ENCODE measurements at places on chromosomes 3 and 15.

- H3K36me3 ChIP-seq = no peaks in the 10 kb centered on the region
- H3K27ac ChIP-seq = no peak overlapping the region
- H3K4me3 ChIP-seq = no peak overlapping the region
- H3K4me1 ChIP-seq = no peaks in the 10 kb centered on the region
- no peaks in the 10 kb centered on the region for H3K27me3 ChIP-seq
Measured at GRCh38 chr3:141323936-141324704, 44.2 kb upstream of the ZBTB38 start.

GRCh38 chr15:72722071-72722696, 36.2 kb downstream of the BBS4 start:
- H3K36me3 ChIP-seq = peaks cover 11% of the 10 kb centered on the region
- H3K27ac ChIP-seq = no peak overlapping the region
- no peak overlapping the region for H3K4me3 ChIP-seq
- H3K27me3 ChIP-seq = no peaks in the 10 kb centered on the region
- H3K4me1 ChIP-seq = no peaks in the 10 kb centered on the region
- no peak for DNase-seq

DNA sequence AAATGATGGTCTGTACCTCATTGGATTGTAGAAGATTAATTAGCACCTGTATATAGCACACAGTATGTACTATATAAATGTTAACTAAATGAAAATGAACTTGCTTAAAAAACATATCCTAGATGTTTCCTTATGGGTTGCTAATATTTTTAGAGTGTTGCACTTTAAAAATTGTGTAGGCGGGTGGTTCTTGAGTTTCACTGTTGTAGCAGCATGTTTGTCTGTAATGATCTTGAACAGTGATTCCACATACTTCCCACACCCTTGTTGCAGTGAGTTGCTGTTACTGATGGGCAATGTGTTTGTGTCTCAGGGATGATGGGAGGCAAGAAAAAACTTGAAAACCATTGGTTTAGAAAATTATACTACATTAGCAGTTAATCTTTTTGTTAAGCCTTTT, 22.0 kb downstream of the USP3 start:
- no peaks in the 10 kb centered on the region for H3K27me3 ChIP-seq
- no peaks in the 10 kb centered on the region for H3K36me3 ChIP-seq
- peaks cover 24% of the 10 kb centered on the region for H3K4me1 ChIP-seq
- no peak for DNase-seq

- no peak overlapping the region for H3K27ac ChIP-seq
- no peaks in the 10 kb centered on the region for H3K4me1 ChIP-seq
- DNase-seq = no peak
- H3K27me3 ChIP-seq = no peaks in the 10 kb centered on the region
Measured at GRCh38 chr3:115961380-115961779, 338.1 kb downstream of the GAP43 start.

- no peak overlapping the region for H3K27ac ChIP-seq
- H3K4me3 ChIP-seq = no peak overlapping the region
- no peak for DNase-seq
- H3K27me3 ChIP-seq = no peaks in the 10 kb centered on the region
- no peaks in the 10 kb centered on the region for H3K4me1 ChIP-seq
- H3K36me3 ChIP-seq = no peaks in the 10 kb centered on the region
Measured at GRCh38 chr3:106946866-106947265, 430.4 kb upstream of the CCDC54 start.

- H3K4me1 ChIP-seq = no peaks in the 10 kb centered on the region
- H3K27me3 ChIP-seq = no peaks in the 10 kb centered on the region
- H3K4me3 ChIP-seq = no peak overlapping the region
- H3K27ac ChIP-seq = no peak overlapping the region
Measured at GRCh38 chr3:16816048-16816780, 68.5 kb upstream of the PLCL2 start.

DNA sequence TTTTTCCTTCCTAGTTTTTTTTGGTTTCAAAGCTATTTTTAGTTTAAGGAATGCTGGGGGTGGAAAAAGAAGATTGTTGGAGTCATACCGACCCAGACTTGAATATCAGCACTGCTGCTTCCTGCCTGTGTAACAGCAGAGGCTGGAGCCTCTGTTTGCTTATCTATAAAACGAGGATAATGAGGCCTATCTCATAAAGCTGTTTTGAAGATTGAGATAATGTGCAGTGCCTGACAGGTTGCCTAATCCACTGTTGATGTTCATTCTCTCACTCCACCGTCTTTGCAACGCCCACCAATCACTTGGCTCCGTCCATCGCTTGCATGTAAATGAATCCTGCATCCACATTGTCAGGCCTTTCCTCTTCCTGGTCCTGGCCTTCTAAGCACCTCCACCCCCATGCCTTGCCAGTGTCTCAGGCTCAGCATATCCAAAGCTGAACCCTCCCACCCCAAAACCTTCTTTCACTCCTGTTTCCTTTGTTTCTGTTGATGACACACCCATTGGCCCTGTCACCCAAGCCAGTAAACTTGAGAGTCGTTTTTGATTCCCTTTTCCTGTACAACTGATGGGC, 94.9 kb downstream of the MEX3B start:
- no peaks in the 10 kb centered on the region for H3K4me1 ChIP-seq
- H3K27ac ChIP-seq = no peak overlapping the region
- H3K27me3 ChIP-seq = no peaks in the 10 kb centered on the region
- no peak overlapping the region for H3K4me3 ChIP-seq
- no peaks in the 10 kb centered on the region for H3K36me3 ChIP-seq
- no peak for DNase-seq

GRCh38 chr3:25854635-25855034, 64.7 kb downstream of the OXSM start:
- no peaks in the 10 kb centered on the region for H3K27me3 ChIP-seq
- H3K4me1 ChIP-seq = peaks cover 20% of the 10 kb centered on the region
- no peaks in the 10 kb centered on the region for H3K36me3 ChIP-seq
- no peak overlapping the region for H3K4me3 ChIP-seq
- DNase-seq = no peak

- peaks cover 29% of the 10 kb centered on the region for H3K36me3 ChIP-seq
- H3K4me1 ChIP-seq = no peaks in the 10 kb centered on the region
- H3K27ac ChIP-seq = no peak overlapping the region
- DNase-seq = no peak
- no peak overlapping the region for H3K4me3 ChIP-seq
Measured at GRCh38 chr15:57259568-57260040, 116.7 kb upstream of the CGNL1 start.

- peaks cover 43% of the 10 kb centered on the region for H3K36me3 ChIP-seq
- H3K27ac ChIP-seq = no peak overlapping the region
- H3K4me1 ChIP-seq = no peaks in the 10 kb centered on the region
- DNase-seq = no peak
- H3K4me3 ChIP-seq = no peak overlapping the region
- H3K27me3 ChIP-seq = no peaks in the 10 kb centered on the region
Measured at GRCh38 chr3:45409921-45410320, 21.5 kb downstream of the LARS2 start.

All from RWPE2 (cell line).